ENCODE measurements at places on chromosomes 5 and 9. TPM values are rescaled to one million over a fixed set of nuclear protein-coding genes. Genes with fewer than 3 reads are reported as not detected.

DNA sequence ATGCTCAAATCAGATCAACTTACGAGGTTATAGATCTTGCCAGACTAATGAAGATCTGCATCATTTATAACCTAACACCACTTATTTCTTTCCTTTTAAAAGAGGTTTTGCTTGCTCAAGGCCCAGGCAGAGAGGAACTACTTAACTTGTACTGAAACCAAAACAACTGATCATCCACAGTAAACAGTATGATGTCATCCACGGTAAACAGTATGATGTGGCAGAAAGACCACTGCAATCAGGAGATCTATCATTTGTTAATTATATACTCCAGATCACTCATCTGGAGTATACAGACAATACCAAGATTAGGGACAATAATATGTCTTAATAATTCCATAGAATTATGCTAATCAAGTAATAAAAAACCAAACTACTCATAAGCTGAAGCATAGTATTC, 116.8 kb downstream of the ADAMTS6 start:
- H3K27ac ChIP-seq = no peak overlapping the region
- no peaks in the 10 kb centered on the region for H3K27me3 ChIP-seq
- H3K4me3 ChIP-seq = no peak overlapping the region
- H3K36me3 ChIP-seq = no peaks in the 10 kb centered on the region
- no peak for DNase-seq

- H3K4me3 ChIP-seq = no peak overlapping the region
- H3K4me1 ChIP-seq = no peaks in the 10 kb centered on the region
- no peak overlapping the region for H3K27ac ChIP-seq
- no peaks in the 10 kb centered on the region for H3K36me3 ChIP-seq
- H3K27me3 ChIP-seq = no peaks in the 10 kb centered on the region
- DNase-seq = no peak
These were observed 34.9 kb upstream of the BASP1 start for GRCh38 chr5:17182494-17182893.

GRCh38 chr9:95903398-95903797, 27.9 kb downstream of the ERCC6L2 start:
- no peaks in the 10 kb centered on the region for H3K36me3 ChIP-seq
- no peak for DNase-seq
- H3K4me1 ChIP-seq = no peaks in the 10 kb centered on the region
- no peak overlapping the region for H3K27ac ChIP-seq

- no peaks in the 10 kb centered on the region for H3K36me3 ChIP-seq
- H3K4me3 ChIP-seq = no peak overlapping the region
- no peak for DNase-seq
- no peaks in the 10 kb centered on the region for H3K4me1 ChIP-seq
- H3K27ac ChIP-seq = no peak overlapping the region
These were observed 74.7 kb downstream of the WWC1 start for GRCh38 chr5:168366116-168366515.

- no peaks in the 10 kb centered on the region for H3K27me3 ChIP-seq
- peaks cover 3% of the 10 kb centered on the region for H3K4me1 ChIP-seq
- H3K36me3 ChIP-seq = no peaks in the 10 kb centered on the region
These were observed 37.0 kb downstream of the NR6A1 start for GRCh38 chr9:124733964-124734740.

- no peaks in the 10 kb centered on the region for H3K4me1 ChIP-seq
- H3K27ac ChIP-seq = no peak overlapping the region
- peaks cover 2% of the 10 kb centered on the region for H3K36me3 ChIP-seq
- H3K27me3 ChIP-seq = no peaks in the 10 kb centered on the region
- no peak for DNase-seq
- no peak overlapping the region for H3K4me3 ChIP-seq
These were observed 26.4 kb downstream of the ZFAND5 start for GRCh38 chr9:72338631-72339030.

DNA sequence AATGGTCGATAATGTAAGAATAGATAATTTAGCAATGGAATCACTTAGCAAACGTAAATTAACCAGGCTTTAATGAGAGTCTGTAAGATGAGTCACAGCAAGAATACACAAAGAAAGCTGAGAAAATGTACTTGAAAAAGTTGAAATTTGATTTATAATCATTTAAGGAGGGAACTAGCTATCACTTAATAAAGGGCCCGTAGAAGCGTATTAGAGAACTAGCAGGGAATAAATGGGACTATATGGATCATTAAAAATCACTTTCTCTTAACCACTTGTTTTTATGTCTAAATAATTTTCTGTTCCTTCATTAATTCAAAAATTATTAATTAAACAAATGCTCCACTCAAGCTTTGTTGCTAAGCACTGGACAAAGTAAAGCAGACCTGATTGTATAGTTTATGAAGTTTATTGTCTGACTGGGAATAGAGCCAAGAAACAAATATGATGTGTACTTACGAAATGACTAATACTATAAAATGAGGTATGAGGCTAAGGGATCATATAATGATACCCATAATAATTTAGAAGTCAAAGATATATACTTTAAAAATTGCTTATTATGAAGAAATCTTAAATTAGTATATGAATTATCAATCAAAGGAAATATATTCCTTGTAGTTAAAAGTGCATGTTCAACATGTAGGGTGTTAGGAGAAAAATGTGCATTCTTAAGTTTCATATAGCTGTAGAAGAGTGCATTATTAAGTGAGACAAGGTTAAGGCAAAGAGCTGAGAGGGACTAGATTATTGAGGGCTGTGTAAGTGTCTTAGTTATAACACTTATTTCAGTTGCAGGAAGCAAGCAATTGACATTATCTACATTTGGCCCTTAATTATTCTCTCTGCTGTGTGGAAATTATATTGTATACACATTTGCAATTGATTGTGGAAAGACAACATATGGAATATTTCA, 196.8 kb downstream of the PRDM9 start:
- no peak overlapping the region for H3K4me3 ChIP-seq
- no peaks in the 10 kb centered on the region for H3K27me3 ChIP-seq
- no peak overlapping the region for H3K27ac ChIP-seq

GRCh38 chr5:17187786-17188170, 29.7 kb upstream of the BASP1 start:
- no peak overlapping the region for H3K4me3 ChIP-seq
- no peaks in the 10 kb centered on the region for H3K4me1 ChIP-seq
- H3K36me3 ChIP-seq = no peaks in the 10 kb centered on the region
- no peak for DNase-seq
- no peaks in the 10 kb centered on the region for H3K27me3 ChIP-seq

- H3K4me1 ChIP-seq = peaks cover 14% of the 10 kb centered on the region
- DNase-seq = no peak
- H3K4me3 ChIP-seq = no peak overlapping the region
- H3K27ac ChIP-seq = no peak overlapping the region
These were observed 12.9 kb downstream of the YTHDC2 start for GRCh38 chr5:113526421-113526820.

DNA sequence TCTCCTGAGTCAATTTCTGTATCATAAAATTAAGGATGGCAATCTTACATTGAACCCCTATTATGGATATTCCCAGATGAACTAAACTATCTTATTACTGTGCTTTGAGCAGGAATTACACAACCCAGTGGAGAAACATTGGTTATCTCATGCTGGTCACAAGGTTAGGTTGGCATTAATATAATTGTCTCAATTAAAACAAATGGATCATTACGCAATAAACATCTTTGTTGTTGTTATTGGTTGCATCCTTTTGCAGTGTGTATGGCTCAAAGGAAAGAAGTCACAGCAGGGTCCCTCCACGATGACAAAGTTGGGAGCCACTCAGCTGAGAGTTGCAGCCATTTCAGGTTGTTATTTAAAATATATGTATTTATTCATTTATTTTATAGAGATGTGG, 297.0 kb upstream of the KLF4 start:
- no peak for DNase-seq
- H3K36me3 ChIP-seq = no peaks in the 10 kb centered on the region
- no peaks in the 10 kb centered on the region for H3K27me3 ChIP-seq

DNA sequence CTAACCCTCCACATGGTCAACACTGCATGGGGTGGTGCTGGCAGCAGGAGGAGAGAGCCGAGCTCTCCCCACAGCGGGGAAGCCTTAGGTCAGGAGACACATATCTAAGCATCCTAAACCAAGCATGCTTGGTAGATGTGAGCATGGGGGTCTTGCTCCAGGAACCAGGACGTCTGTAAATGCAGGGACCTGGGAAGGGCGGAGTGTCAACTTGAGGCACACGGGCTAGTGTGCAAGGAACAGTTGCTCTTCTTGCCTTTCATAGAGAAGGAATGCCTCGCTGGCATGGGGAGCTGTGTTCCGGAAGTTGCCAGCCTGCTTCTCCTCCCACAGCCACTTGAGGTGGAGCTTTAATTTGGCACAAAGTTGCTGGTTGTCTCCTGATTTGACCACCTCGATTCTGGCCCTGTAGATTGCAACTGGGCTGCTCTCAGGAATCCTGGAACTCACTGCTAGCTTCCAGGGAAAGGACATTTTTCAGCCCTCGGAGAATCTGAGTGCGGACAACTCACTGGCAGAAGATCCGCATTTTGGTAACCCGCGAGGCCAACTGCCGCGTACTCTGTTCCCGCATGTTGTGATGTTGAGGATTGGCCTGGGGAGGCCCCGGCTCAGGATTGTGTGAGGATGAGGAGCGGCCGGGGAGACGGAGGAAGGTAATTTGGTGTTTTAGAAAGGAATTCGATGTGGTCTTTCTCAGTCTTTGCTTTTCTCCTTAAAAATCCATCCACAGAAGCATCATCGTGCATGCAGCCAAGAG, 370.3 kb upstream of the IRX1 start:
- DNase-seq = no peak
- H3K27ac ChIP-seq = no peak overlapping the region
- H3K4me1 ChIP-seq = no peaks in the 10 kb centered on the region
- H3K4me3 ChIP-seq = no peak overlapping the region

- no peaks in the 10 kb centered on the region for H3K27me3 ChIP-seq
- H3K4me1 ChIP-seq = no peaks in the 10 kb centered on the region
- no peak overlapping the region for H3K27ac ChIP-seq
- no peak overlapping the region for H3K4me3 ChIP-seq
- DNase-seq = no peak
These were observed 175.6 kb upstream of the NREP start for GRCh38 chr5:111932628-111933027.

DNA sequence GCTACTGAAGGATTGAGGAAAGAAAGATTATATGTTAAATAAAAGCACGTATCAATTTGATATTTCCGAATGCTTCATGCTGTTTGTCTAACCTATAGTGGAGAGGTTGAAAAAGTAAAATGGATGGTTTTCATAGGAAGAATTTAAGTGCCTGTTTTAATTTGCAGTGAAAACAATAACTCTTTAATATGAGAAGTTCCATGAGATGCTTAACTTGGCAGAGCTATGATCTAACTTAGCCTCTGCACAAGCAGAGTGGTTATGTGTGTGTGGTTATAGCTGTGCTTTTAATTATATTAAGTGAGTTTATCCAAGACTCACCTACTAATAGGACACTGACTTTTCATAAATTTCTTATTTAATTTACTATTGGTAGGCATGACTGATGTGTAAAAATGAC, 57.4 kb downstream of the AOPEP start:
- H3K4me1 ChIP-seq = no peaks in the 10 kb centered on the region
- H3K36me3 ChIP-seq = no peaks in the 10 kb centered on the region
- H3K27ac ChIP-seq = no peak overlapping the region
- DNase-seq = no peak
- no peaks in the 10 kb centered on the region for H3K27me3 ChIP-seq
- H3K4me3 ChIP-seq = no peak overlapping the region

GRCh38 chr5:138753794-138754698, 821 bp downstream of the CTNNA1 start:
- H3K27me3 ChIP-seq = no peaks in the 10 kb centered on the region
- H3K4me1 ChIP-seq = peaks cover 17% of the 10 kb centered on the region
- no peaks in the 10 kb centered on the region for H3K36me3 ChIP-seq
- DNase-seq = peak; percentile 37
- peak overlapping the region; percentile 59 for H3K27ac ChIP-seq

DNA sequence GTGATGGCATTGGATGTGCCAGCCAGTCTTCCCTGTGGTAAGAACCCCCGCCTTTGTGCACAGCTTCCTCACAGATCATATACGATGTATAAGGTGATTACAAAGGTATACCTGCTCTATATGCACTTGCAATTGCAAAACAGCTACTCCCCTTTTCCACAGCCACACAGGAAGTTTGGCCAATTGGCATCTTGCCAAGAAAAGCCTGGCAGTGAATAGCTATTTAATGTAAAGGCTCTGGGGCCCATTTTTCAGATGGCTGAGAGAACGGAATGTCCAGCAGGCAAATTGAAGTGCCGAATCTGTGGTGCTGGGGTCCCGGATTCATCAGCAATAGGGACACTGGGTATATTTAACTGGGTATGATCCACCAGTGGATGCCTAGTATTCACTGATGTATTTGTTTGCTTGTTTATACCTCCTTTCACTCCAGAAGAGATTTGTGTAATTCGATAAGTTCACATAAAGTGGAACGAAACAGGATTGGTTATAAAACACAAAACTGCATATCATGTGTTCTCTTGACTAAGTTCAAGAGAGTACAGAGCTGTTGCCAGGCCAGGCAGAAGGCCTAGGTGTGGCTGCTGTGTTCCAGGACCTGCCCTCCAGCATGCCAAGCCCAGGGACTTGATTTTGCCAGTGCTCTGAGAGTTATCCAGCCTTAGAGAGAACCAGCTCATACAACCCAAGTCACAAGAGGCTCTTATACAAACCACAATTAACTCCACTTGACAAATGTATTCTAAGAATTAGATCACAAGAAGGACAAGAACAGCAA, 27.7 kb upstream of the GABRP start:
- H3K27ac ChIP-seq = no peak overlapping the region
- no peak for DNase-seq
- H3K36me3 ChIP-seq = no peaks in the 10 kb centered on the region
- H3K27me3 ChIP-seq = no peaks in the 10 kb centered on the region
- H3K4me1 ChIP-seq = no peaks in the 10 kb centered on the region
- H3K4me3 ChIP-seq = no peak overlapping the region

DNA sequence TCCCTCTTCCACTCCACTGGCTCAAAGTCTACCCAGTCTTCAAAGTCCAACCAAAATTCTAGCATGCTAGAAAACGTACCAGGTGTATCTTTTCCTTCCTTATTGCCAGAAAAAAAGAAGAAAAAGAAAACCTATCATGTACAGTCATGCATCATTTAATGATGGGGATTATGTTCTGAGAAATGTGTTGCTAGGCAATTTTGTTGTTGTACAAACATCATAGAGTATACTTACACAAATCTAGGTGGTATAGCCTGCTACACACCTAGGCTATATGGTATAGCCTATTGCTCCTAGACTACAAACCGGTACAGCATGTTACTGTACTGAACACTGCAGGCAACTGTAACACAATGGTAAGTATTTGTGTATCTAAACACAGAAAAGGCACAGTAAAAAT, 104.8 kb downstream of the SREK1 start:
- no peaks in the 10 kb centered on the region for H3K4me1 ChIP-seq
- H3K27ac ChIP-seq = no peak overlapping the region
- H3K4me3 ChIP-seq = no peak overlapping the region
- H3K36me3 ChIP-seq = no peaks in the 10 kb centered on the region
- no peak for DNase-seq

Gene LHX3
- 0.07 TPM for polyA plus RNA-seq

Gene PTGDS
- 0.25 TPM for polyA plus RNA-seq

Gene PCDHA5
- not detected for polyA plus RNA-seq

Gene HRH2
- polyA plus RNA-seq = 0.46 TPM

Gene KLHL3
- polyA plus RNA-seq = 5.0 TPM

Gene ORM2
- not detected for polyA plus RNA-seq
